Smooth muscle cell of trachea (primary cell): ENCODE measurements at places on chromosomes 4 and X. TPM values are rescaled to one million over a fixed set of nuclear protein-coding genes. Genes with fewer than 3 reads are reported as not detected.

The SH3RF1 gene
- total RNA-seq, result 18.7 and 21.7 TPM in 2 replicates

The FGFR3 gene
- total RNA-seq, result 0.33 and 0.44 TPM in 2 replicates

The IL15 gene
- 6.5 and 8.7 TPM in 2 replicates for total RNA-seq

The SSX2B gene
- total RNA-seq, result not detected in 2 replicates

The TCEAL2 gene
- total RNA-seq, result 0.17 TPM in 1 of 2 replicates, not detected in the other

The MAGEB10 gene
- total RNA-seq, result 0.17 TPM in 1 of 2 replicates, not detected in the other

The SMR3B gene
- not detected in 2 replicates for total RNA-seq

The GLUD2 gene
- total RNA-seq, result 2.2 and 3.1 TPM in 2 replicates

The SRD5A3 gene
- 12.8 and 17.4 TPM in 2 replicates for total RNA-seq

The ABLIM2 gene
- under 0.01 TPM in 1 of 2 replicates, not detected in the other for total RNA-seq

The CHIC2 gene
- 37.7 and 43.2 TPM in 2 replicates for total RNA-seq

The GRSF1 gene
- total RNA-seq, result 66.0 and 90.8 TPM in 2 replicates
